ENCODE measurements at places on chromosomes 4 and X.

DNA sequence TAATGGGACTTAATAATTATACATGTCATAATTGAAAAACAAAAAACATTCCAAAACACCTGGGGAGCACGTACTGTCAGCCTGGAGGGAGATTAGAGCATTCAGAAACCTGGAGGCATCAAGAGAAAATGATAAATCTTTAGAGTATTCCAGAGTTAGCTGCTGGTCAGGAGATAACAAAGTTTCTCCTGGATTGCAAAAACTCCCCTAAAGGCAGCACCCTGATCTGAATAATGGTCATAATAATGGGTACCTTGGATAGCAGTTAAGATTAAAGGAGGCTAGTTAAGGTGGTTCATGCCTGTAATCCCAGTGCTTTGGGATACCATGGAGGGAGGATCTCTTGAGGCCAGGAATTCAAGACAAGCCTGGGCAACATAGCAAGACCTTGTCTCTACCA, 15.9 kb upstream of the RAB40A start:
- DNase-seq = no peak

GRCh38 chrX:113594123-113594841, 753.7 kb upstream of the AMOT start:
- DNase-seq = no peak

DNA sequence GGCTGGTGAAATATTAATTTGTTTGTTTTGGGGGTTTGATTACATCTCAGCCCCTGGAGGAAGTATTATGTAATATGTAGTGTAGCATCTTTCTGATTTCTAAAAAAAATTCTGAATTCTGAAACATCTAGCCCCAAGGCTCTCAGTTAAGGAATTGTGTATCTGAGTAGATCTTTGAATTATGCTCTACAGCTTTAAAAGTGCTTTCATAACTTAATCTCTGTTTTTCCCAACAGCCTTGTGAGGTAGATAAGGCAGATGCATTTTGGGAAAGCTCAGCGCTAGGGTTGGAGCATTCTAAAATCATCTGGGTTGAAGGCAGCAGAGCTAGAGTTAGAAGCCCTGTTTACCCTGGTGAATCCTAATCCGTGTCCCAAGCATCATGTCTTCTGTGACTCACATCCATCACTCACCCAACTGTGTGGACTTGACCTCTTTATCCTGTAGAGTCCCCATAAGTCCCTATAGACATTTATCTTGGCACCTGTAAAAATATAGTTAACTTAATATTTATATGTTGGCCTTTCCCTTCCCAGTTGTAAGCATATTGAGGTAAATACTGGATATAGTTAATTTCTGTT, 49.8 kb downstream of the FNIP2 start:
- DNase-seq = no peak

GRCh38 chr4:98653890-98654867, 4.2 kb downstream of the TSPAN5 start:
- no peak for DNase-seq

- no peak for DNase-seq
These were observed 3.9 kb downstream of the HTRA3 start for GRCh38 chr4:8273450-8273849.

- no peak for DNase-seq
These were observed 49.9 kb upstream of the NFKB1 start for GRCh38 chr4:102451266-102451665.

GRCh38 chr4:181162676-181163075, 1080.5 kb upstream of the TENM3 start:
- no peak for DNase-seq

DNA sequence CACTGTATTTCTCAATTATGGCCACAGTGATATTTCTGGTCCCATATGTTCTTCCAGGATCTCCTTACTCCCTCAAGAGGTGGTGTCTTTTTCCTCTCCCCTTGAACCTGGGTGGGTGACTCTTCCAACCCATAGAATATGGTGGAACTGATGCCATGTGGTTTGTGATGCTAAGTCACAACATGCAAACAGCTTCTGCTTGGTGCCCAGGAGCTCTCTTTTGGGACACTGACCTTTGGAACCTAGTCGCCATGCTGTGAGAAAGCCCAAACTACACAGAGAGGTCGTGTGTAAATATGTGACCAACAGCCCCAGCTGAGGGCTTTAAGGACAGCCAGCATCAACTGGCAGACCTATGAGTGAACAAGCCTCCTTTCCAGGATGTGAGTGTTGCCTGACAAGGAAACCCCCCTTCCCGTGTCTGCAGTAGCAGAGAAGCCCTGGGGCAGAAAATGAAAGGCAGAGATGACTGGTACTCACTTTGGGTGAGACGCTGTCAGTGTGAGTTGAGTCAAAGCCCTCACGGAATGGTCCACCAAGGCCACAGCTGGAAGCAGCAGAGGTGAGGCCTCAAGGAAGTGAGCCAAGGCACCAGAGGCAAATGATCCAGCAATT, 223.4 kb downstream of the BCOR start:
- DNase-seq = no peak

GRCh38 chr4:182819751-182820150, 97.4 kb downstream of the DCTD start:
- DNase-seq = no peak

DNA sequence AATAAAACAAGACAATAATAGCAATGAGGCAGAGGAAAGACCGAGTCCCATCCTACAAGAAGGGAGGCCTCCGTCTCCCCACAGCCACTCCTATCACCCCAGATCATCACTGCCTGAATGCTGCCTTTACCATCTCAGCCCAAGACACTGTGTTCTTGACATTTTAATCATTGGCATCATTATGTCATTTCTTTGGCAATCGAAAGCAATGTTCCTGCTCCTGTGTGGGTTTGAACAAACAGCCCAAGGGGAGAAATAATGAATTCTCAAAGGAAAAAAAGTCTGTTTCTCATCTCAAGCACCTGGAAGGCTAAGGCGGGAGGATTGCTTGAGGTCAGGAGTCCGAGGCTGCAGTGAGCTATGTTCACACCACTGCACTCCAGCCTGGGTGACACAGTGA, 73.0 kb upstream of the ACSL1 start:
- no peak for DNase-seq

DNA sequence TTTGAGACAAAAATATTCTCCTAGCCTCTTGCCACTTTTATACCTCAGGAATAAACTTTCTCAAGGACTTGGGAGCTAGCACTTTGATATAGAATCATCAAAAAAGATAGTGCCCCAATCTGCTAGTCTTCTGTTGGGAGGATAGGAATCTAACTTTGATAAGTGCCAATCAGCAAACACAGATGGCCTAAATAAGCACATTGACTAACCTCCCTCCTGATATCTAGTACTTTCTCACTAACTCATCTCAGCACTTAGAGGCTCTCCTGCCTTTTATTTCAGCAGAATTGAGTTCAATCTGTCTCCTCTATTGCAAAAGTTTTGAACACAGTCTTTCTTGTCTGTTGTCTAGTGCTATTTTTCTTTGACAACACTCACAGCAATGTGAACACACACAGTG, 798.4 kb upstream of the FTHL17 start:
- DNase-seq = no peak

DNA sequence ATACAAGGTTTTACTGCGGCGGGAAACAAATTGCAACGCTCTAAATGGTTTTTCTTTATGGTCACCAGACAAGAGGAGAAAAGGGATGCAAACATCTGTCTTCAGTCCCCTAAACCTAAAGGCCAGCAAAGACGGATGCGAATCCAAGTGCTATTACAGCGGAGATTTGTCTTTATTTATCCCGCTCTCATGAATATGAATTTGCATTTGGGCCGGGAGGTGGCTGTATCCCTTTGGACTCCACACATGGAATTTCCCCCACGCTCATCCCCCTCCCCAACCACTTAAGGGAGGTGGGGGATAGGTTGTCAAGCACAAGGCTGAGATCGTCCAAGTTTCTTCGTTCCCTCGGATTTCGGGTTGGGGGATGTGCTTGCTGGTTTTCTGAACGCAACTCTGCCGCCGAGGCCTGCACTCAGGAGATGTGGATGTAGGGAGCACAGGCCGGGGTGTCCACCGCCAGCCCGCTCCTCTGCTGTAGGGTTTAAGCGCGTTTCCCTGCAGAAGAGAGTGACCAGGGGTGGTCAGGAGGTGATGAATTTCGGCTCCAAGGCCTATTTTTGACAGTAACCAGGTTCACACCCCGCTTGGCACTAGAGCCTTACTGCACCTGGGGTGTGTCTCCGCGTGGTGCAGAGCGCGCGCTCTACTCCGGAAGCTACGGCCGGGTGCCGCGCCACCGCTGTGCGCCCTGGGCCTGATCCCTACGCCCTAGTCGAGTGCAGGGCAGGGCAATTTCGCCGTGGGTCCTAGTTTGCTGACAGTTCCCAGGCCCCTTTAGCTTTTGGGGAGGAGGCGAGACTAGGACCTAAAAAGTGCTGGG, 2.3 kb upstream of the PHOX2B start:
- no peak for DNase-seq

- DNase-seq = no peak
These were observed 19.1 kb upstream of the UBA6 start for GRCh38 chr4:67719953-67720617.

DNA sequence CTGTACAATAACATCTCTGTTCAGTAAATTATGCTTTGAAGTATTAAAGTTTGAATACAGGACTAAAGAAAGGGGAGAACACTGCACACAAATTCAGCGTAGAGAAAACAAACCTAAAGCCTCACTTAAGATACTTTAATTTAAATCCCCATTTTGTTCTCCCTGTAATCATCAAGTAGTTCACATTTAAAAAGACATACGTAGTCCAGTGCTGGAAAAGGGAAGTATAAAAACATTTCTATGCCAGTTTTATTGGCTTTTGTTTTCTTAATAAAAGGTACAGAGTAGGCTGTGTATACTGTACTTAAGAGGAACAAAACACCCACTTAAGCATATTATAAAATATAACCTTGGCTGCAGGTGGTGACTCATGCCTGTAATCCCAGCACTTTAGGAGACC, 101.6 kb downstream of the FGF16 start:
- DNase-seq = no peak

GRCh38 chr4:146029147-146029546, 90.5 kb upstream of the ZNF827 start:
- no peak for DNase-seq

- no peak for DNase-seq
These were observed 1.0 kb upstream of the STARD8 start for GRCh38 chrX:68646421-68646820.

GRCh38 chrX:133538148-133538547, 122.9 kb upstream of the GPC4 start:
- DNase-seq = no peak

DNA sequence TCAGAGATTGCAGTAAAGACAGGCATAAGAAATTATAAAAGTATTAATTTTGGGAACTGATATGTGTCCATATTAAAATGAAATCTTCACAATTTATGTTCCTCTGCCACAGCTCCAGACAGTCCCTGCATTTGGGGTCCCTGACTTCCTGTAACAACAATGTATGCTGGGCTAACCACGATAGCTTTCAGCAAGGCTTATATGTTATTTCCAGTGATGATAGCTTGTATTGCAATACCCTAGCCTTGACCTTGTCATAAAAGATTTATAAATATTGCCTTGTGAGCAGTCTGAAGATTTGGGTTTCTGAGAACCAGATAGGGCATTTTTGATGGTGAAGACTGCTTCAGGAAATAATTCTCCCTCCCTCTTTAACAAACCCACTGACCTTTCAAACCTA, 129.5 kb downstream of the PCDH10 start:
- DNase-seq = peak; percentile 8

- DNase-seq = no peak
These were observed 9.8 kb downstream of the EREG start for GRCh38 chr4:74374561-74375327.

GRCh38 chrX:26192204-26192603, at the start of gene MAGEB6:
Gene MAGEB6 (plus strand): TSS chrX:26192440. CDS start chrX:26193847, 1,407 bp downstream.
- DNase-seq = no peak

DNA sequence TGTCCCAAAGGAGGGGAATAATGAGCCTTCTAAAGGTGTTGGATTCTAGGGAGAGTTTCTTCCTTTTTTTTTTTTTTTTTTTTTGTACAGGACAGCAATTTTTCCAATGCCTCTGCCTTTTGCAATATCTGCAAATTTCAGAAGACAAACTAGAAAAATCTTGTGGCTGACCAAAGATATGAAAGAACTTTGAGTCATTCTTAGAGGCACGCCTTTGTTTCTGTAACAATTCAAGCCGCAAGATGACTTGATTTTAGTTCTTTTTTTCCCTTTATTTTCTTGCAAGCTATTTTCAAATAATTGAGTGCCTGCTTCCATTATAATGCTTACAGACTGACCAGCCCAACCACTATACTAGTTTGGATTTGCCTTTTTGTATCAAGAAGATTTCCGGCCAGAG, 47.6 kb upstream of the UXT start:
- DNase-seq = no peak

GRCh38 chrX:37986893-37987292, 19.5 kb upstream of the SYTL5 start:
- DNase-seq = no peak

GRCh38 chr4:160877087-160877790, 1286.6 kb downstream of the FSTL5 start:
- DNase-seq = no peak

DNA sequence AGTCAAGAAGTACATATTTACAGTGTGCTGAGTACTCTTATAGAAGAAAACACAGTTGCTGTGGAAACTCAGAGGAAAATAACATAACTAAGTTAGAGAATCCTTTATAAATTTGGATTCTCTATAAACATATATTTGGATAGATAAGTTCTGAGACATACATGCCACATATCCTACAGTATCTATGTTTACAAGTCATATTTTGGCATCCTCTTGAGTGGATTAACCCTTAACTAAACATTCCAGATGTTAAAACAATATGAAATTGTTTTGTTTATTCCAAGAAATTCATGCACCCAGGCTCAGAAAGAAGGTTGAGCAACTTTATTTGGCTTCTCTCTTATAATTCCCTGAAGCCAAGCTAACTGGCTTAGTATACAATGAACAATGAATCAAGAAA, 267.2 kb downstream of the TEX13A start:
- no peak for DNase-seq

All from Kasumi-1 (cell line).